Muscle of leg (tissue), 16 donors: ENCODE measurements at places on chromosomes 1 and 21. TPM values are rescaled to one million over a fixed set of nuclear protein-coding genes. Genes with fewer than 3 reads are reported as not detected.

DNA sequence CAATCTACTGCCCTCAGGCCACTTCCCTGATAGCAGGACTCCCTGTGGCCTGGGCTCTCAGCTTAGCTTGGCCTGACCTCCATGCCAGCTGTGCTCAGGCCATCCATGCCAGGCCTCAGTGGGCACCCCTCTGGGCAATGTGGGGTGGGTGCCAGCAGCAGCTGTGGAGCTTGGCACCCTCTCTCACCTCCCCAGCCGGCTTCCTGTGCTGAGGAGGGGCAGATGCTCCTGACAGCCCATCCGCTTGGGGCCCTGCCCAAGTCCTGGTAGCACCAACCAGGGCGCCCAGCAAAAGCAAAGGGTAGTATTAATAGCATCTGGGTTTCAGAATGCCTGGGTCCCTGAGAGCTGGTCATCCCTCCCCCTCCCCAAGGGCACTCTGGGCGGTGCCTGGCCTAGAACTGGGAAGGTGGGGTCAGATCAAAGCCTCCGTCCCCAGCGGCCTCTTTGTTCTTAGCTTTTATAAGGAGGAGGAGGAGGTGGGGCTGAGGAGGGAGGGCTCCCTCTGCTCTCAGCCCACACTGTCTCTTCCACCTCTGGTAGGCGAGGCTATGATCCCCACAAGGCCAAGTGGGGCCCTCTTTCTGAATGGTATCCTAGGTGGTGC, 6.1 kb downstream of the EFNA4 start:
- H3K4me1 ChIP-seq: peaks cover 29% of the 10 kb centered on the region
- H3K4me3 ChIP-seq: no peak overlapping the region

DNA sequence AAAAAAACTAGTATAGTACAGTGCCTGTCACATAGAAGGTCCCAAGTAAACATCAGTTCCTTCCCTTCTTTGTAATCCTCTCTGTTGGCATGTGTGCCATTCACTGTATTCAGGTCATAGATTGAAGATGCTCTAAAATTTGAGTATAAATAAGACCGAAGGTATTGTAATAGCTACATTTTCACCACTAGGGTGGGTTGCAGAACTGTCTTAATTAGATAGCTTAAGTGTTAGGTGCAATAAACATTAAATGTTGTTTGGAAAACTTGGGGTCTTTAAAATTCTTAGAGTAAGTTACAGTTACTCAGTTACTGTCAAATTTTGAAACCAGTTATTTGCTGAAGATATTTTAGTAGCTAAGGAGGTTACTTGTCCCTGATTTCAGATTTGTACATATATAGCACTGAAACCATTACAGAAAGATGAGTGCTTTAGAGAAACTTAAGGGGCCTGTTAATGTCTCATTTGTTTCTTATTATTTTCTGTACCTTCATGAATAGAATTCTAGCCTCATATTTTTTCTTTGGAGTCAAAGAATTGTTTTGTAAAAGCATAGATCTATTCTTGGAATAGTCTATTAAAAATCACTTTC, 24.3 kb downstream of the PER3 start:
- DNase-seq: peak; percentile 13
- H3K36me3 ChIP-seq: peaks cover 17% of the 10 kb centered on the region
- H3K4me3 ChIP-seq: no peak overlapping the region
- no peak overlapping the region for H3K27ac ChIP-seq
- H3K27me3 ChIP-seq: no peaks in the 10 kb centered on the region

- peaks cover 29% of the 10 kb centered on the region for H3K4me1 ChIP-seq
- no peak overlapping the region for H3K27ac ChIP-seq
- no peak overlapping the region for H3K4me3 ChIP-seq
- H3K27me3 ChIP-seq: peaks cover 5% of the 10 kb centered on the region
- DNase-seq: no peak
Observed at GRCh38 chr21:42640486-42640885, 12.9 kb upstream of the PDE9A start.

- no peak overlapping the region for H3K27ac ChIP-seq
- no peaks in the 10 kb centered on the region for H3K36me3 ChIP-seq
- H3K4me1 ChIP-seq: no peaks in the 10 kb centered on the region
Observed at GRCh38 chr1:194968916-194969315, 1639.3 kb downstream of the KCNT2 start.

- DNase-seq: no peak
- no peak overlapping the region for H3K27ac ChIP-seq
- H3K4me1 ChIP-seq: peaks cover 31% of the 10 kb centered on the region
Observed at GRCh38 chr1:39139723-39140360, 64.7 kb upstream of the MACF1 start.

- no peaks in the 10 kb centered on the region for H3K36me3 ChIP-seq
- H3K27me3 ChIP-seq: peaks cover 3% of the 10 kb centered on the region
- no peaks in the 10 kb centered on the region for H3K4me1 ChIP-seq
Observed at GRCh38 chr1:12220890-12221289, 8.9 kb upstream of the VPS13D start.

DNA sequence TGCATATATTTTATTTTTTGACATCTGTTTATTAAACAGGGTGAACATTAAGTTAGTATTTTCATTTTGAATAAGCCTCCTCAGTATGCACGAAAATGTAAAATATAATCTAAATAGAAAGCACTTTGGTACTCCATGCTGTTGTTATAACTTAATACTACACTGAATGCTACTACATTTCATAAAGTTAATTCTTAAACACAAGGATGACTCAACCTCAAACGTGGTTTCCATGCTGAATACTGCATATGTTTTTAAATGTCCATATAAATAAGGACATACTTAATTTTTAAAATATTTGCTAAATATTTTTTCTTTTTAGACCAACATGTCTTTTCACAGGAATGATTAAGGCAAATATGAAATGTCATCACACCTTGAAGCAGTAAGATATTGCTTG, 83.9 kb downstream of the USP24 start:
- no peak overlapping the region for H3K27ac ChIP-seq
- H3K4me1 ChIP-seq: no peaks in the 10 kb centered on the region
- H3K4me3 ChIP-seq: no peak overlapping the region
- no peaks in the 10 kb centered on the region for H3K27me3 ChIP-seq
- DNase-seq: no peak

- no peak overlapping the region for H3K4me3 ChIP-seq
- DNase-seq: peak; percentile 41
- peak overlapping the region; percentile 29 for H3K27ac ChIP-seq
- H3K27me3 ChIP-seq: no peaks in the 10 kb centered on the region
Observed at GRCh38 chr1:8094481-8095241, 68.6 kb upstream of the ERRFI1 start.

- peaks cover 15% of the 10 kb centered on the region for H3K4me1 ChIP-seq
- no peak overlapping the region for H3K4me3 ChIP-seq
- no peak overlapping the region for H3K27ac ChIP-seq
- no peak for DNase-seq
- H3K27me3 ChIP-seq: no peaks in the 10 kb centered on the region
Observed at GRCh38 chr1:41005876-41006275, 15.6 kb downstream of the SLFNL1 start.

DNA sequence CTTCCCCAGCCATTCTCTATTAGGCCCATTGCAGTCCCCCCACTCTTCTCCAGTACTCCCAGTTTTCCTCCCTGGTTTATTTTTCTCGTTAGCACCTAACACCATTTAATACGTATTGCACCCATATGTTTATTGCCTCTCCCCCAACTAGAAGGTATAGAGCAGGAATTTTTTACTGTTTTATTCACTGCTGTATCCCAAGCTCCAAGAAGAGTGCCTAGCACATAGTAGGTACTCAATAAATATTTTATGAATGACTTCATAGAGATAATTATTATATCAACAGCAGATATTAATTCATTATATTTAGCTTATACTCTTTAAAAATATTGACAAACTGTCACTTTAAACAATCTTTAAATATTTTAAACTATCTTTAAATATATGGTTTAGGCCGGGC, 5.7 kb upstream of the ACOT7 start:
- no peak overlapping the region for H3K4me3 ChIP-seq
- no peaks in the 10 kb centered on the region for H3K36me3 ChIP-seq
- no peak for DNase-seq
- H3K4me1 ChIP-seq: peaks cover 1% of the 10 kb centered on the region
- no peak overlapping the region for H3K27ac ChIP-seq

GRCh38 chr1:114290341-114290740, 136.7 kb upstream of the SYT6 start:
- no peaks in the 10 kb centered on the region for H3K36me3 ChIP-seq
- H3K4me3 ChIP-seq: no peak overlapping the region
- no peaks in the 10 kb centered on the region for H3K4me1 ChIP-seq
- no peak overlapping the region for H3K27ac ChIP-seq
- no peaks in the 10 kb centered on the region for H3K27me3 ChIP-seq

GRCh38 chr1:211551638-211552460, 27.1 kb downstream of the SLC30A1 start:
- no peaks in the 10 kb centered on the region for H3K36me3 ChIP-seq
- H3K27ac ChIP-seq: no peak overlapping the region
- H3K27me3 ChIP-seq: no peaks in the 10 kb centered on the region
- peak; percentile 21 for DNase-seq
- H3K4me1 ChIP-seq: peaks cover 10% of the 10 kb centered on the region

The NEXN gene
- total RNA-seq: 57.9 TPM

The FAM131C gene
- total RNA-seq: 0.09 TPM

The IVL gene
- not detected for total RNA-seq

The SLC44A3 gene
- total RNA-seq: 2.8 TPM

The THRAP3 gene
- 55.6 TPM for total RNA-seq

The PTPN7 gene
- 0.44 TPM for total RNA-seq

The PADI3 gene
- not detected for total RNA-seq

The MIXL1 gene
- 0.27 TPM for total RNA-seq
